ENCODE measurements at places on chromosomes 3 and 15.
A peak's percentile ranks its signal among the peaks of the same experiment; 100 is the strongest.

DNA sequence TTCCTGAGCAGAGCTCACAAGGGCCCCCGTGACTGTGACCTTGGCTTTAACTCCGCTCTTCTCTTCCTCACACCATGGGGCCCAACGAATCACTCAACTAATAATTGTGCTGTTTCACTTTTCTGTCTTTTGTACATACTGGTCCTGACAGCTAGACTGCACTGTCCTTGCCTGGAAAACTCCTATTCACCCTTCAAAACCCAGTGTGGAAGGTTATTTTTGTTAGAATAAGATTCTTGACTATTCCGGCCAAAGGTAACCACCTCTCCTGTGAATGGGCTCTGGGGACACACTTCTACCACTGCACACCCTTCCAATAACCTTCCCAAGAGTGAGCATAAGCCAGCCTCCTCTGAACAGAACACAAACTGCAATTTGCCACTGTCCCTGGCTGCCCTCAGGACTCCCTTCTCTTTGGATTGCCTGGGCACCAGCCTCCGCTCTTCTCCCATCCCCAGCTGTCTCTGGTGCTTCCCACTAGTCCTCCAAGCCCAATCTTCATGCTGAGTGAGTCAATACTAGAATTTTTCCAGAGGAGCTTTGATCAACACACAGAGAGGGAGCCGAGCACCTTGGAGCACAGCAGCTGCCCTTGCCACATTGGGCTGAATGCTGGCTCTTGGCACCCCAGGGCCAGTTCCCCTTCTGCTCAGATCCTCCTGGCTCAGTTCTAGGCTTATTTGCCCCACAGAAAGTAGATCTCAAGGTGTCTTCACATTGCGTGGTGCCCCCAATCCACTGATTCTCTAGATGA is 2.1 kb downstream of the SCN5A start:
- no peak for DNase-seq

DNA sequence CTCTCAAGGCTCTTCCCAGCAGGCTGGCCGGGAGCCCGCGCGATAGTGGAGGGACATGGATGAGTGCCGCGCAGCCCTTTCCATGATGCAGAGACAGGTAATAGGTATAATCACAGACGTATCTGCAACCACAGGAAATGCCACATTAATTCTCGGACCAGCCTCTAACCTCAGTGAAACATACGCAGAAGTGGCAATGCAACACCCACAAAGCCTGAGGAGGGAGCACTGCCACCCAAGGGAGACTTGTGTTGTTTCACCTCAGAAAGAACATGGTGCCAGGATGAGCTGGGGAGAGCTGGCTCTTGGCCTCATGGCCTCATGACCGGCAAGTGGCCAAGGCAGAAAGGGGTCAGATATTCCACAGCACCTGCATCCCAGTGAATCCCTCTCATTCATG is 39.0 kb downstream of the PGPEP1L start:
- no peak for DNase-seq

GRCh38 chr3:59752925-59753324 is 703.1 kb upstream of the CFAP20DC start:
- DNase-seq, result no peak

- no peak for DNase-seq
These were observed 40.0 kb upstream of the TRH start for GRCh38 chr3:129934234-129935123.

- DNase-seq, result no peak
These were observed 985.2 kb upstream of the SEMA6D start for GRCh38 chr15:46732060-46732459.

DNA sequence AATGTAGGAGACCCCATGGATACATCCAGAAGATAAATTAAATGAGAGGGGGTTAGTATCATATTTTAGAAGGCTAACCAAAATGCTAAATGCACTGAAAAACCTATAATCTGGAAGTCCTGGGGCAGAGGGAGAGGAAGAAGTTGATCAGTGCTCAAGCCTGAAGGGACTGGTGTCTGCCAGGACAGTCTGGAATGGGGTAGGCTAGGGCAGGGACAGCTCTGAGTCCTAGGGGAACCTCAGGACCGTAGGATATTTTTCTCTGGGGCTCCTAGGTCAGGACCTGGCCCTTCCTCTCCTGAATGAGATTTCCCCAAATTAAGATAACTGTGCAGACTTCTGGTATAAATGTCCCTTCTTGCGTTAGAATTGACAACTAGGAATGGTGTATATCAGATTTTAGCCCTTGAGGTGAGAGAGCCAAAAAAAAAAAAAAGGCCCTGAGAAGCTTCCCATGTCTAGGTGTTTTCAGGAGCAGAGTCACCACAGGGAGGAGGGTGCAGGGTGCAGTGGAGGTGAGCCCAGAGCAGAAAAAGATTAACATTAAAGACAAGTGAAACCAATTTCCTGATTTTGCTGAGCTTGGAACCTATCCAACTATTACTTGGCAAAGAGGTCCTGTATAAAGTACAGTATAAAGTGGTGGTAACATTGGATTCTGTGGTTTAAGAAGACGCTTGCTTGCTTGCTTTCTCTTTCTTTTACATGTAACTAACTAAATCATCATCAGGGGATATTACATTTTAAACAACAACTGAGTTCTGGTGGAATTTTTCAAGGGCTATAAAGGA is 63.5 kb downstream of the HACD2 start:
- no peak for DNase-seq

DNA sequence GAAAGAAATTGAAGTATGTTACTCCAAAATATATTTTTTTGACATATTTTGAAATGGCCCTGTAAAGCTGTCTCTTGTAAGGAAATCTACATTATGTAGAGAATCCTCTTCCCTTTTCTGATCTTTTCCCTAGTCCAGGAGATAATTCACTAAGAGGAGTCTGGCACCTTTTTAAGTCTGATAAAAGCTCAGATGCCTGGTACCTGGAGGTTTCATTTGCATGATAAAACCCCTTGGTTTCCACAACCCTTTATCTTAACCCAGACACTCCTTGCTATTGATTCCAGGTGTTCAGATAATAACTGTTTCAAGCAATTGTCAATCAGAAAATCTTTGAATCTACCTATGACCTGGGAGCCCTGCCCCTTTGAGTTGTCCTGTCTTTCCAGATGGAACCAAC is 26.5 kb downstream of the FGF12 start:
- no peak for DNase-seq

DNA sequence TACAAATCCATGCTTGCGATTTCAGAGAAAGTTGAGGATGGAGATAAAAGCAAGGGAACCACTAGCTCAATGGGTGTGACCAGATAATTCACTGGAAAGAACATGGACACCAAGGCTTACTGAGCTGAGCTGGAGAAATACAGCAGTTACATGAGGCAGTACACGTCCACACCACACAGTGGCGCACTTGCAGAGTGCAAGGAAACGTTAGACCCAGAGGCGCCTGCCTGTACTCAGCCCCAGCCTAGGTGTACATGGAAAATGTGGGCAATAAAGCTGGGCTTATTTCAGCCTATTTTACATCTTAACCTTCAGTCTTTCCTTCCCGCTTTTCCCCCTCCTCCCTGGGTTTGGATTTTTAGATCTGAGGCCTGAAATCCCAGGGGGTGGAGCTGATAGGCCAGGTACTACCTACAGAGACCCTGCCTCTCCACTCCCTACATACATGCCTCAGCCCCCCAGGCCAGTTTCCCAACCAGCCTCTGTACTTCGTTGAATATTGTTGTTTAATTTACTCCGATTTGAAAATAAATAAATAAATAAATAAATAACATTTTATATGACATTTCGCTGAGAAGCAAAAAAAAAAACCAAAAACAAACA is 60.1 kb downstream of the PCOLCE2 start:
- peak; percentile 89 for DNase-seq

DNA sequence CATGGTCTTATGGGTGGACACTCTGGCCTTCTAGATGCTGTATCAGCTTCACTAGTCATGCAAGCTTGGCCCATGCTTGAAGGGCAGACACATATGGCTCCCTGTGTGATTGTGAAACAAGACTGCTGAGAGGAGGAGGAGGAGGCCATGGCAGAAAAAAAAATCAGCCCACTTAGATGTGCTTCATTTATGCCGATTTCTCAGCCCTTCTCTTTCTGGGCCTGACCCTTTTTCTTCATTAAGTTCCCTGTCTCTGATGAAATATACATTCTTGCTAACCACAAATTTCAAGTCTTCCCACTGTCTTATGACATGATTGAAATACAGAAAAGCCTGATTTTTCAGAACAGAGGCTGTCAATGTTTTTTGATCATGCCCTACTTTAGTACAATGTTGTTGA is 213.0 kb upstream of the FEZF2 start:
- DNase-seq, result no peak

DNA sequence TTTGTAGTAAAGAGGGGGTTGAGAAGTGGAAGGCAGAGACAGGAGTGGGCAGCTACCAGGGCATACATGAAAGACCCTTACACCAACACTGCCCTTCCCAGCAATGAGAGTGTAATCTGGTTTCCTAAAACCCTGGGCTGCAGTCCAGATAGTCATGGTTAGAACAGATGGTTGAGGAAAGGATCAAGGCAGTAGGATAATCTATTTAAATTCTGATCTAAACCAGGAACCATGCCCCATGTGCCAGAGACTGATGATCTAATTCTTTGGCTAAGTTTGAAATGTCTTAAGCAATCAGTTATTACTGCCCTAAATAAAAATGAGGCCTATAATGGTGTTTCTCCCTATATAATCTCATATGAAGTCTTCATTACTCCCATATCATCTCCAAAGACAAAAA is 59.6 kb downstream of the PRTG start:
- DNase-seq, result no peak

- DNase-seq, result no peak
These were observed 322.1 kb downstream of the MEX3B start for GRCh38 chr15:81723701-81724100.

GRCh38 chr3:196115678-196116083 is 33.8 kb upstream of the TFRC start:
- DNase-seq, result no peak

DNA sequence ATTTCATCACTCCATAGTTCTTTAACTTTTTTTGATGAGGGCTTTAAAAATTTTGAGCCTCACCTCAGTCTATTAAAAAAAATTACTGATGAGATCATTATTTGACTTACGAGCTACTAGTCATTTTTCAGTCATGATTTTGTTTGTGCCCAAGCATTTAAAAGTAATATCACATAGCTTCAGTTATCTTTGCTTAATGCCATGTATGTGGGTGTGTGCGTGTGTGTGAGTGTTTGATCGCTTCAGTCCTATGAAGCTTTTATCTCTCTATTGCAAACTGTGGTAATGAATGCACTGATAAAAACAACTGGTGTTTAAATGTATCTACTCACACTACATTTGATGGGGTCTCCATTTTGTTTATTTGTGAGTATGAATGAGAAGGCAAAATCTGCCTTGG is 49.8 kb downstream of the RSRC1 start:
- DNase-seq, result no peak

DNA sequence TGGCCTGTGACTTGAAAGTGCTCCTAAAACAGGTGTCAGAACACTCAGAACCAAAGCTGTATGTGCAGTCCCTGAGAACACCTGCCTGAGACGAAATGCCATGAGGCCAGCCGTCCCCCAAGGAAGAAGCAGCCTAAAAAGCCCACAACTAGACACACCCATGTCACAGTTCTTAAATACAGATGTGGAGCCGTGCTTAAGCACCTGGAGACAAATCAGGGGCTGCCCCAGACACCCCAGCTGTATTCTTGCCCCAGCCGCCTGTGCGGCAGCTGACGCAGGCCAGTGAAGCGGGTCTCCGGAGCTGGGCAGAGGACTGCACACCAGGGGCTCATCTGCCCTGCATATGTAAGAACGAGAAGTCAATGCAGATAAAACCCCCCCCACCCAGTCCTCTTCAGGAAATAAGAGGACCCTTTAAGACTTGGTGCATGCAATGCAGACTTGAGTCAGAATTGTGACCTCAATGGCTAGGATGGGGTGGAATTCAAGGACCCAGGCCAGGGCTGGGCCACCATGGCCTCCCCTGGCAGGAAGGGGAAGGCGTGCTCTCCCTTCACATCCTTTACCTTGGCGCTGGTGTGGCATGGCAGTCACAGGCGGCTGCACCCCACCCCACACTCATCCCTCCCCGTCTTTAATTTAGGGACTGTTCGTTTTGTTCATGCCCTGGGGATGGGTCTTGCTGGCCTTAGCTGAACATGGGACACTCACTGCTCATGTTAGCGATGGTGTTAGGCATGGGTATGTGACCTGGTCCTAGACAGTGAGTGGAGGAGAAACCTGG is 27.7 kb upstream of the PLXNA1 start:
- no peak for DNase-seq

DNA sequence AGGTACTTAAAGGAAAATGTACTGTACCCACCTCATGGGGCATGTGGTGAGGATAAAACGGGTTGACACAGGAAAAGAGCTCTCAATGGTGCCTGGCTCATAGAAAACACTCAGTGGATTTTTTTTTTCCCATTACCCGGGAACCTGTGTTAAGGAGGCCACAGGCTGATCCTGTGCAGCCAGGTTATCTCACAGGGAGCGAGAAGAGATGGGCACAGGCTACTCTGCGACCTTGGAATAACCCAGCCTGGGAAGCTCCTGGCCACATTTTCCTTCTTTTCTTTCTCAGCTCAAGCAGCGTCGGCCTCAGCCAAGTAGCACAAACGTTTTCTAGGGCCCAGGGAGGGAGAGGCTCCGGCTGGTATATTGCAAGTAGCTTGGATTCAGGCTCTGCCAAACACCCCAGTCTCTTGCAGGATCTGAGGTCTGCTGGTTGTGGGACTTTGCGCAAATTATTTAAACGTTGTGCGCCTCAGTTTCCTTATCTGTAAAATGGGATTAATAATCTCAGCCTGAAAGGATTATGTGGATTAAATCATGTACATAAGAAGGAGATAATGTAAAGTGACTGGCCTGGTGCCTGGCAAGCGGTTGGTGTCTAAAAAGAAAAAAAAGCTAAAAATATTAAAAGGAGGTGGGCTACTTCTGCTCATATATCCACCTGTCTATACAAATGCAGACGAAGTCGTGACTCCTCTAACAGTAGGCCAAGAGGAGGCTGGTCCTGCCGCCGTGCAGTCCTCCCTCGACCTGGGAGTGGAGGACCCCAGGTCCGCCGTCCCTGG is 2.2 kb downstream of the FURIN start:
- DNase-seq, result no peak

DNA sequence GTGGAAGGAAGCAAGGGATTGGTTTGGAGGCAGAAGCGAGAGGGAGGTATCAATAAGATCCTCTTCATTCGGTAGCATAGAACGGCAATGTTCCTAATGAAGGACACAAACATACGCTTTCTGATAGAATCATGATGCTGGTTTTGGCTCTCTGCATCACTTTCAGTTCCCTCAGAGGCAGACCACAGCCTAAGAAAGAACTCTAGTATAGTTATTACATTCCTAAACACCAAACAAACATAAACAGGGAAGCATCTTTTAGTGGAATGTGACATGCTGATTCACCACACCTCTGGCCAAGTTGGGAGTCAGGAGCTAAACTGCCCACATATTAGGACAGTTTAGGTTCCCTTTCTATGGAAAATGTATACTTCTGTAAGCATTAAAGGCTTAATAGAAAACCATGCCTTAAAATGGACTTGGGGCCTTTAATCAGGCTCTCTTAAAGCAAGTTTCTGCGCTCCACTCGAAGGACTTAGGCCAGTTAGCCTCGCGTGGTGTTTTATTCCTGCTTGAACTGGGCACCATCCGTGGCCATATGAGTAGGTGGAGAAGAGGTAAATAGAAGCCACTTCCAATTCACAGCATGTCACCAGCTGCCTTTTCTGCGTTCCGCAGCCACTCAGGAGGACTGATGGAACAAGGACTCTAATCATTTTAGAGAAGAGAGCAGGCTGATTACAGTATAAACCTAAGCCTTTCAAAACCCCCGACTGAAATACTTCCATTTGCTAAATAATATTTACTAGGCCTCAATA is 53.7 kb downstream of the CD47 start:
- DNase-seq, result no peak

- DNase-seq, result no peak
These were observed 352 bp upstream of the TMF1 start for GRCh38 chr3:69052472-69052898.

GRCh38 chr3:184154885-184155643 is at the start of gene DVL3:
TSS of gene DVL3 (plus strand) at chr3:184155377. CDS start at chr3:184155636, 259 bp downstream.
- DNase-seq, result peak; percentile 80

Data from islet precursor cell (in vitro differentiated cells).